Omental fat pad (tissue), 4 donors: ENCODE measurements at places on chromosomes 7 and 10. TPM values are rescaled to one million over a fixed set of nuclear protein-coding genes. Genes with fewer than 3 reads are reported as not detected.

GRCh38 chr7:4724648-4725013, 42.5 kb downstream of the FOXK1 start:
- no peak for DNase-seq

DNA sequence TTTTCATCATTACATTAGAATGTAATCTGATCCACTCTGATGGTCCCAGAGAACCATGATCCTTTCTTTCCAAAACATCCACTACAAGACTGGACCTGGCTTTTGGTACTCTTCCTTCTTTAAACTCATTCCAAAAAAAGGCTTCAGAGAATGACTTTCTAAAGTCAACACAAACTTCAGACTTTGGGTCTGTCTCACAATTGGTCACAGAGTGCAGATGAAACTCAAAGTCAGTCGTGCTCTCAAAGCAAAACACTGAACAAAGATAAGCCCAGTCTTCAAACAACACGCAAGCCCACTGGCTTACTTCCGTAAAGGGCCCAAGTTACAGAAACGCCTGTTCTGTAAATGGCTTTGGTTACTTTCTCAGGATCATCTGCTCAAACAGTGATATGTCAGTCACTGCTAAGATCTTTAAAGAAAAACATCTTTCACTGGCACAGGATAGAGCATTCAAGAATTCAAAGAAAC, 250.9 kb upstream of the MKLN1 start:
- DNase-seq, result no peak

DNA sequence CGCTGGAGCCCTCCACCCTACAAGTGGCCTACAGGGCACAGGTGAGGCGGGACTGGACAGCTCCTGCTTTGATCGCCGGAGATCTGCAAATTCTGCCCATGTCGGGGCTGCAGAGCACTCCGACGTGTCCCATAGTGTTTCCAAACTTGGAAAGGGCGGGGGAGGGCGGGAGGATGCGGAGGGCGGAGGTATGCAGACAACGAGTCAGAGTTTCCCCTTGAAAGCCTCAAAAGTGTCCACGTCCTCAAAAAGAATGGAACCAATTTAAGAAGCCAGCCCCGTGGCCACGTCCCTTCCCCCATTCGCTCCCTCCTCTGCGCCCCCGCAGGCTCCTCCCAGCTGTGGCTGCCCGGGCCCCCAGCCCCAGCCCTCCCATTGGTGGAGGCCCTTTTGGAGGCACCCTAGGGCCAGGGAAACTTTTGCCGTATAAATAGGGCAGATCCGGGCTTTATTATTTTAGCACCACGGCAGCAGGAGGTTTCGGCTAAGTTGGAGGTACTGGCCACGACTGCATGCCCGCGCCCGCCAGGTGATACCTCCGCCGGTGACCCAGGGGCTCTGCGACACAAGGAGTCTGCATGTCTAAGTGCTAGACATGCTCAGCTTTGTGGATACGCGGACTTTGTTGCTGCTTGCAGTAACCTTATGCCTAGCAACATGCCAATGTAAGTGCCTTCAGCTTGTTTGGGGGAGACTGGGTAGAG, at the start of gene COL1A2:
Gene COL1A2, plus strand, starts transcription at position 459 of the 704 bp plus-strand sequence. Its CDS starts 137 bp downstream, at position 596.
- DNase-seq, result no peak

PVRIG gene
- total RNA-seq, result 1.1 TPM

SPAM1 gene
- total RNA-seq, result not detected
